ENCODE measurements at places on chromosomes 1 and 21.

- no peak for DNase-seq
These were observed 2.3 kb downstream of the LRRC8D start for GRCh38 chr1:89822999-89823628.

DNA sequence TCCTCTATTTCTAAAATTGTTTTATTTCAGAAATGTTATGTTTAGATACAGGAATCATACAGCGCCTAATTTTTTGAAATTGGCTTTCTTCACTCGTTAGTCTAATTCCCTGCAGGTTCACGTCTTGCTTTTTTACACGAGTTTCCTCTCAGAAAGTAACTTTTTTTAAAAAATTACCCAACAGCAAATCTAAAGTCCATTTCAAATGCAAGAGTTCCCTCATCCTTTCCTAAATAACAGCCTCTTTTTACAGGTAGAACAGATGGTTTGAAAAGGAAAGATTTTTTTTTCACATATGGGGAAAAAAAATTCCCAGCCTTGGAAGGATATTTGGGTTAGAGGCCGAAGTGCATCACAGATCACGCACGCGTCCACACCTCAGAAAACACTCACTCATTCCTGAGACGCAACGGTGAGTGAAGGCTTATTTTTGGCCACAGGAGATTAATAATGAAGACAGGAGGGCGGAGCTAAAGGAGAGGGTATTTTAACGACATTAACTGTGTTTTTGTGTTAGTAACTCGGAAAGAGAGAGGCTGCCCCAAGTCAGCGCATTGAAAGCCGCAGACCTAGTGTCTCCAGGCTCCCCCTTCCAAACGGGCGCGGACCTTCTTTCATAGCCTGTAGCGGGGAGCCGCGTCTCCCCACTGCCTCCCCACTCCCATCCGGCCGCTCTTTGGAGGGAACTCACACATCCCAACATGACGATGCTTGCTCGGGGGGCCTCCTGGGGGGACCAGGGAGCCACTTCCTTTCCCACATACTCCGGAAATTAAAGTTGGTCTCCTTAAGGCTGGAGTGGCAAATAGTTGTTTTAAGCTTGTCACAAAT lies 969 bp upstream of the RIPK4 start:
- DNase-seq: no peak

DNA sequence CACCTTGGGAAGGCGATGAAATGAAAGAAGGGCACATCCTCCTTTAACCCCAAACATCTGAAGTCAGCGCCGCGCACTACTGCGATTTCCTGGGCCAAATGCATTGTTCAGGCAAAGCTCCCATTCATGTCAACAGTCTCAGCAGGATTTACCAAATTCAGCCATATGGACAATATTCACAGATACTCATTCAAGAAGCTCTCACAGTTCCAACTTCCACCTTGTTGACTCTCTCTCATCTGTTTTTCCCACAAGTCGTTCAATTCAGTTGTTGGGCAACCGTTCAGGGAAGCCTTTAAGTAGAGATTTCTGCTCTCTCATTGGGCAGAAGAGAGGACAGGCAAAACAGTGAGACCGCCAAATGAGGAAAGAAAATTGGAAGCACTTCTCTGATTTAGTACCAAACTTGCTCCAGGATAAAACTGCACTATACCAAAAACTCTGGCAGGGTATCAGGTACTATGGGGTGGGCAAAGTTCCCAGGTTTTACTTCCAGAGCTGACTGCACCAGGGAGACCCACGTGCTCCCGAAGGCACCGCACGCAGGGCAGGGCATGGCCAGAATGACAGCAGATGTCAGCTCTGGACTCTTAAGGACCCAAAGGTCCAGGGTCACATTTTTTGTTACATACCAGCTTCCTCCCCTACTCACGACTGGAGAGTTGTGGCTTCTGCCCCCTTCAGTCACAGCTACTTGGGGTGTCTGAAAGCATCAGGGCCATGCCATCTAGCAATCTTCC lies 668.8 kb downstream of the KIF26B start:
- DNase-seq: no peak

- no peak for DNase-seq
These were observed 46.4 kb downstream of the DDX20 start for GRCh38 chr1:111802110-111802509.

DNA sequence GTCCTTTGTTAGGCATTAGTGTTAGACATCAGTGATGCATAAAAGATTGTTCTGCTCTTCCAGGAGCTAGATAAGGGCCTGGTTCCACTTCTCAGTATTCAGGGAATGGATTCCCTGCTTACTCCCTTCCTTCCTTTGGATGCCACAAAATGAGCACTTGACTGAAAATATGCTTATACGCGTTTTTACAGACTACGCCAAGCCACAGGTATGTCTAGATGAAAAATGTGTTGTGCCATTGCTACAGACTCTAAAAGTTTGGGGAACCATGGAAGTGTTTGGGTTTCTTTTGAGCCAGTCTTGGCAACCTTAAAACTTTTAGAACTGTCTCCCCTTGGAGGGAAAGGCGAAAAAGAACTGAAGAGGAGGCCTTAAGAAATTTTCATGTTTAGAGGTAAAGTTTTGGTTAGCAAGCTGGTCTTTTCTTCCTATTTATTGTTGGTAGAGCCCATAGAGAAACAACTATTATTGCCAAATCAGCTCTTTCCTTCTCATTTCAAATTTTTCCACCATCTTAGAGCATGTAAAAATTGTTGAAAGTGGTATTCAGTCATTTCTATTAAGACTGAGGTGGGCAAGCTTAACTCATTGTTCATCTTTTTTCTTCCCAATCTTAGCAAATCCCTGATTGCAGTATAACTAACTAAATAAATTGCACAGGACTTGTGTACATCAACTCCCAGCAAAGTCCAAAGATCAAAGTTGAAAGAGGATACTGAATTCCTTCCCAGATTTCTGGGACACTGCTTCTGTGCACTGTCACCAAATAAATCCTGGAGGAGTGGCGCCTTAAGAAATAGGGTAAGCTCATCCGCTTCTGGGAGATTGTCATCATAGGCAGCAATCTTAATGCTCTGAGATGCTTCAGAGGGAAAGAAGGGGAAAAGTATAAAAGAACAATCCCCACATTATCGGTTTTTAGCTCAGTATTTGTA lies 18.9 kb downstream of the FGGY start:
- no peak for DNase-seq

DNA sequence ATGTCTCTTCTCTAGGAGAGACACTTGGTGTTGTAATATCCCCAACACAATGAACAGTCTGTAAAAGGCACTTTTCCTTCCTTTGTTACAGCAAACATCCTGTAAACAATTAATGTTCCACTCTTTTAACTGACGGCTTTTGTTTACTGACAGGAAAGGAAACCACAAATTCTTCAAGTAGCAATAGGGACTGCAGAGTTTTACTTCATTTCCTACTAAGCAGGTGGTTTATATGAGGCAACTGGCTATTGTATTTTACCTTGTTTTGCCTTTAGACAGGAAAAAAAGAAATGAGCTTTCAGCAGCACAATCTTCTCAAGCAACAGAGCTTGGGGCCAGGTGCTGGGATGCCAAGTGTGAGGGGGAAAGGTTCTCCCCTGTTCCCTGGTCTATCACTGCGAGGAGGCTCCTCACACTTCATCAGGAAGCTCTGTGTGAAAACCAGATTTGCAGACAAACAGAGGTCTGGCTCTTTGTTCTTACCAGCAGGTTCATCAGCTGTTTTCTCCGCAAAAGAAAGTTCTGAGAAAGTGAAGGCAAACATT lies 51.2 kb downstream of the SIPA1L2 start:
- DNase-seq: no peak

DNA sequence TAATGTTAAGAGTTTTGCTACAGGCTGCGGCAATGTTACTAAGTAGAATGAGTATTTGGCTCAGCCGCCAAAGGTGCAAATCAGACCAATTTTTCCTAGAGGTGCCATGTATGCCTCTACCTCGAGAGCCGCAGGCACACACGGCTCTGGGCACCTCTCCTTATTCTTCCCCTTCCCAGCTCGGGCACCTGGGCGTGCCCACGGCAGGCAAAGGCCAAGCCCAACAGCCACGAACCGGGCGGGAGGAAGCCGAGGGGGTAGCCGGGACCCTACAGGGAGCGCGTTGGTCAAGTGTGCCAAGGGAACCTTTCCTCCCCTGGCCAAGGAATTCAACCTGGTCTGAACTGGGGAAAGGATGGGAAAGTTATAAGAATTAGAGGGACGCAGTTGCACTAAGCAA lies 31.0 kb downstream of the LRRC3 start:
- DNase-seq: no peak

DNA sequence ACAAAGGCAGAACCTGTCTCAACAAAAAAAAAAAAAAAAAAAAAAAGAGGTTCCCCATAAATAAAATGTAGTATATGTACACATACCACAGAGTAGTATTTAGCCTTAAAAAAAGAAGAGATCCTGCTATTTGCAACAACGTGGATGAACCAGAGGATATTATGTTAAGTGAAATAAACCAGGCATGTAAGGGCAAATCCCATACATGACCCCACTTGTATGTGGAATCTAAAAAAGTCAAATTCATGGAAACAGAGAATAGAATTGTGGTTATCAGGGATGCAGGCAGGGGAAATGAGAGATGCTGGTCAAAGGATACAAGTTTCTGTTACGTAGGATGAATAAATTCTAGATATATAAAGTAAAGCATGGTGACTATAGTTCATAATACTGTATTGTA lies 16.7 kb downstream of the SLC44A3 start:
- no peak for DNase-seq
